ENCODE measurements at places on chromosomes 7 and 10.

DNA sequence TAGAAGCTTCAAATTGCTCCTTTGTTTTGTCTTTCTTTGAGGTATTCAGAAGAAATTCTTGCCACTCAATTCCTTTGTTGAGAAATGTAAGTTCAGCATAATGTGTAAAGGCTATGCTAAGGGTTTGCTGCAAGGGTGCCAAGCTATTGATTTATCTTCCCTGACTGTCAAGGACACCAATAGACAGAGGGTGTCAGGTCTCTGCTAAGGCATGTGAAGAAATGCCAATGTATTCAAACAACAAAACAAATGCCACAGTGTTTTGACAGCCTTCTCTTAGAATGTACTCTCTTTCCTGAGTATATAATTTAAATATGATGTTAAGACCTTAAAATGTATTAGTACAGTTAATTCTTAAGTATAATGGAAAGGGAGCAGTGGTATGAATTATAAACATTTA, 62.4 kb downstream of the LRGUK start:
- no peak for DNase-seq

- DNase-seq: no peak
Observed at GRCh38 chr10:61463035-61463909, 10.1 kb upstream of the TMEM26 start.

DNA sequence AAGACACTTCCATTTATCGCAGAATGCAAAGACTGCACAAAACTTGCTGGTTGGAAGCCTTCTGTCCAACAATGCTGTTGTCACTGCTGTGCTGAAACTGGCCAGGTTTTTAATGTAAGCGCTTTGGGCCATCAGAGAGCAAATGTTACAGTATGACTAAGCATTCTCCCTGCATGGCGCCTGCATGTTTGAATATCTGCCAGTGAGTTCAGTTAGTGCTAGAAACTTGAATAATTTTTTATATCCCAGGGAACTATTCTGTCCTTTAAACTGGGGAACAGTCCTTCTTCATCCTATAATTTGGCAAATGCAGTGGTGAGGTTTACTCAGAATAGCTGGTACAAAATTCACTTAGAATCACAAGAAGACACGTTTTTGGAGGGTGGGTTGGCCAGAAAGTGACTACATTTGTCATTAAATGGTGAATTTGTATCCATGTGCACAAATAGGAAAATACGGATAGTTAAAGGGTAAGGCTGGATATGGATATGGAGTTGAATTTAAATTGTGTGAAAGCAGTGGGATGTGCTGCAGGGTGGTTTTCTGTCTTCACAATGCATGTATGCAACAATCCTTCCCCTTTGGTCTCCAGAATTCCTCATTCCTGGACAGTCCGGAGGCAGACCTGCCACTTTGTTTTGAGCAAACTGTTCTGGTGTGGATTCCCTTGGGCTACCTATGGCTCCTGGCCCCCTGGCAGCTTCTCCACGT, 1.7 kb downstream of the ABCC2 start:
- DNase-seq: no peak

DNA sequence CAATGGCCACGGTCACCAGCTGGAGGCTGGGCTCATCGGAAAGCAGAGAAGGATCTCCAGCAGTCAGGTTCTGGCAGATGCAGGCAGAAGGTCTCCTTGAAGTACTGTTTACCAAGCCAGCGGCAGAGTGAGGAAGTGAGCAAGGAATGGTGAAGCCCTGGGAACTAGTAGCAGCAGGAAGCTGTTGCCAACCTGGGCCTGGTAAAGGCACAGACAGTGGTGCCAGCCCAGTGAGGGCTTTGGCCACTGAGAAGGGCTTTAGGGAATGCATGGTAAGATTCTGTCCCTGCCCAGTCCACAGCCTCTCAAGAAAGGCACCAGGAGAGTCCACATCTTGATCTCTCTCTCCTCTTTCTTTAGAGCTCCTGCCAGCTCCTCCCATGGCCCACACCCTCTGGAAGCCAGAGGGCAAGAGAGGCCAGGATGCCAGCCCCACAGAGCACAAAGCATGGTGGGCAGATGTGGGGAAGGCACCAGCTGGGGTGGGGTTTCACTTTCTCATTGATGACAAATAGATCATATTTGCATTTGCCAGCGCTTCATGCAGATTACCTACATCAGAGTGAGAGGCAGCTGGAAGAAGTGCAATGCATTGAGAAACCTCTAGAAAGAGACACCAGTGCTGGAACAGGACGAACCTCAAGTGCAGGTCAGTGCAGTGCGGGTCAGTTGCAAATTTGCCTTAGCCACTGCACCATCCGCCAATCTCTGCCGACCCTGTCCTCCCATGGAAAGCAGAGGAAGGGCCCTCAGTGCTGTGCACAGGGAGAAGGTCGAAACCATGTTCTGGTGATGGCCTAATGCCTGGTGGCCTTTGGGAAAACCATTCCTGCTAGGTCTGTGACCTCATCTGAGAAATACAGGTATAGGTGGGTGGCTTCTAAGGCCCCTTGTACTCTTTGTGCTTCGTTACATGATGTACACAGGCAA, 667.8 kb upstream of the MKI67 start:
- no peak for DNase-seq

DNA sequence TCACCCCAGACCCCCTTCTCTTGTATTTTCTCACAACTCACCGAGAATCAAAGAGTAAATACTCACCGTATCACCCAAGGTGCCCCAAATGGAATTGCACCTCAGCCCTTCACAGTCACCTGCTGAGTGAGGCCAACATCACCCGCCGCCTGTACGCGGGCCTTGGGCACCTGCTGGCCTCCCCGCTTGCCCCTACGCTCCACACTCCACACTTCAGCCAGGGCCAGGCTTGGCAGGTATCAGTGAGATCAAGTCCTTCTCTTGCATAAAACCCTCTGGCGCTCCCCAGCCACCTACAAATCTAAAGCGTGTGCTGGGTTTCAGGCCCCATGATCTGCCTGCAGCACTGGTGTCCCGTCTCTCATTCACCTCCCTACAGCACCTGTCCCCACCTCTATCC, 300.6 kb downstream of the GFRA1 start:
- DNase-seq: no peak

GRCh38 chr7:142299237-142299781, 41.5 kb upstream of the PRSS58 start:
- DNase-seq: no peak

- DNase-seq: peak; percentile 52
Observed at GRCh38 chr7:75772081-75773077, at the start of gene CCL26. TSS of gene CCL26 (minus strand) at chr7:75772211. CDS start at chr7:75772176, 35 bp downstream.

GRCh38 chr7:16403475-16403874, 17.9 kb downstream of the CRPPA start:
- no peak for DNase-seq

- DNase-seq: no peak
Observed at GRCh38 chr10:7872041-7872442, 53.7 kb downstream of the TAF3 start.

- peak; percentile 76 for DNase-seq
Observed at GRCh38 chr7:29609162-29610037, 45.8 kb downstream of the PRR15 start.

- DNase-seq: no peak
Observed at GRCh38 chr10:100735337-100736143, 9.8 kb upstream of the PAX2 start.

GRCh38 chr10:13790196-13790595, 203.4 kb downstream of the PRPF18 start:
- DNase-seq: no peak

DNA sequence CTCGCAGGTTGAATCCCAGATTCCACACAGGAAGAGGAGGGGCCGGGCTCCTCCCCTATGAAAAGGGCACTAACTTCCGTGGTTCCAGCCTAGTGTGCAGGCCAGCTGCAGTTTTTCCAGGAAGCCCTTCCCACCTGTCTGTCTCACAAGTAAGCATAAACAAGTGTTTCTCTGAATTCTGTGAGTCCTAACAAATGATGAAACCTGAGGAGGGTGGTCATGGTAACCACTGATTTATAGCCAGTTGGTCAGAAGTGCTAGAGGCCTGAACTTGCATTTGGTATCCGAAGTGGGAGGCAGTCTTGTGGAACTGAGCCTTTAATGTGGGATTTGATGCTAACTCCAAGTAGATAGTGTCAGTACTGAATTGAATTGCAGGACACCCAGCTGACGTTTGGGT, 54.7 kb upstream of the STEAP4 start:
- no peak for DNase-seq

DNA sequence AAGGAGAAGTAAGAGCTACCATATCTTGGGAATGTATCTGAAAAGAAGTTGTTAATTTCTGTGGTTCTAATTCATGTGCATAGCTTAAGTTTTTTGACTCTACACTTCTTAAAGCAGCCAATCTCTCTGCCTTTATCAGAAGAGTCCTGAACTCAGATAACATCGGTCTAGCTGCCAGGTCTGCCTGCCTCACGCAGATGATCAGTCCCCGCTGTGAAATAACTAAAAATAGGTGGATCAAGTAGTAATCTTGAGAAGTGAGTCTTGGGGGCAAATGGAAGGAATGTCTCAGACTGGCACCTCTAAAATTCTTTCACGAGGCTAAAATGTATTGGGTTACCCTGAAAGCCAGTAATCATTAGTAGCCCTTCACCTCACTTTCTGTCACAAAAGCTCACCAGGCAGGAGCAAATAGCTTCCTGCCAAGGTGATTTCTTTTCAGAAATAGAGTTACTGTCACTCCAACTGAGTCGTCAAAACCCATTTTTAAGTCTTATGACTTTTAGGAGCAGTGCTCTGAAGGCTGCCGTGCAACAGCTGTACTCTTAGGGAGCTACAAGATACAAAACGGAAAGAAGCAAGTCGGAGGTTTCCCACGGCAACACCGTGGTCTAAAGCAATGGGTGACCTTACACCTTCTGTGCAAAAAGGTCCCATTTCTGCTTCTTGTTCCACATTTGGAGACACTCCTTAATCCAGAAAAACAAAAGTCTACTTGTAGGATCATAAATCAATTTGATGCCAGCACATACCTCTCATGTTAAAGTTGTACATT, 85.2 kb downstream of the ABCB5 start:
- DNase-seq: no peak

DNA sequence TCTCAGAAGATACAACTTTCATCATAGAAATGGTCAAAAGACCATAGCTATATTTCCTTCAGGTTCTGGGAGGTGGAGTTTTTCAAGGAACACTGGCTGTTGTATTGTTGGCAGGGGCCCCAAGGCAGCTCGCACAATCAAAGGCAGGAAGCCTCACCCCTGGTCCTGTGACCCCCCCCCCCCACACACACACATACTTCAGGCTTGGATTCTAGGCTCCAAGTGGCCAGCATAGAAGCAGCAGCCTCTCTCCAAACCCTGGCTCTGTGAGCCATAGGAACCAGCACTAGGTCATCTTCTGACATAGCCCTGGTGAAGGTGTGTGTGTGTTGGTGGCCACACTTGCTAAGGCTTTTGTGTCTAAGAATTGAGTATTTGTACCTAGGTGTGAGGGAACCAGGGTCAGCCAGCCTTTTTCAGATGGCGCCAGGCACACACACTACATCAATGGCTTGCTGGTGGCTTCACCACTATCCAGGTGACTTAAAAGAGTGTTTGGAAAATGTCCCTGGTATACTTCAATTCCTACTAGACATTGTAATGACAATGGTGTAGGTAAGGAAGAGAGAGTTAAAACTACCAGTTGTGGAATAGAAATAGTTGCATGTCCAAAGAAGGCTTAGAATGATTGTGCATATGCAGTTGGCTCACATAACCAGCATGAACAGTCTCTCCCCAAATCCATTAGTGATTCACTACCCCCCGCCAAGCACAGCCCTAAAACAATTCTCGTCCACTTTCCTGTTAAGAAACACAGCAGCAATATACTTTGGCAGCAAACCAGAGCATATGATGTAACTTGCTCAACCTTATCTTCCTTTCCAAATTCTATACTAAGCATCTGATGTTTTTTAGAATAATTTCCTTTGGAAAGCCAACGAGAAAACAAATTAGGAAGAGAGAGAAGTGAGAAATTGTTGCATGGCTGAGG, 91.3 kb downstream of the AVL9 start:
- DNase-seq: no peak

DNA sequence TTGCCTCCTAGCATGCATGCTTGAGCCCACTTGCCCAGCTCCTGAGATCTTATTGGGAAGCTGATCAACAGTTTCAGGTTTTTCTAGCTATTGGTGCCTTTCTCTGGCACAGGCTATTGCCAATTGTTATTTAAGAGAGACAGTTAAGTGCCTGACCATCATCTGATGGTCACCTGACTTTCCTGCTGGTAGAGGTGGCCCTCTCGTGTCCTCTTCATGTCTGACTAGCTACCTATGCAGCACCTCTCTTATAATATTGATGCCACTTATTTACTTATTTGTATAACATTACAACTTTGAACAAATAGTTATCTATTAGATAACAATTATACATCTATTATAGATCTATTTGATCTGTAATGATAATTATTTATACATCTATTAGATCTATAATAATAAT, 205.9 kb upstream of the SEMA3D start:
- DNase-seq: no peak

GRCh38 chr7:923108-924041, 31.1 kb downstream of the ADAP1 start:
- DNase-seq: peak; percentile 97

GRCh38 chr10:121091961-121092719, 241.0 kb downstream of the WDR11 start:
- DNase-seq: no peak

DNA sequence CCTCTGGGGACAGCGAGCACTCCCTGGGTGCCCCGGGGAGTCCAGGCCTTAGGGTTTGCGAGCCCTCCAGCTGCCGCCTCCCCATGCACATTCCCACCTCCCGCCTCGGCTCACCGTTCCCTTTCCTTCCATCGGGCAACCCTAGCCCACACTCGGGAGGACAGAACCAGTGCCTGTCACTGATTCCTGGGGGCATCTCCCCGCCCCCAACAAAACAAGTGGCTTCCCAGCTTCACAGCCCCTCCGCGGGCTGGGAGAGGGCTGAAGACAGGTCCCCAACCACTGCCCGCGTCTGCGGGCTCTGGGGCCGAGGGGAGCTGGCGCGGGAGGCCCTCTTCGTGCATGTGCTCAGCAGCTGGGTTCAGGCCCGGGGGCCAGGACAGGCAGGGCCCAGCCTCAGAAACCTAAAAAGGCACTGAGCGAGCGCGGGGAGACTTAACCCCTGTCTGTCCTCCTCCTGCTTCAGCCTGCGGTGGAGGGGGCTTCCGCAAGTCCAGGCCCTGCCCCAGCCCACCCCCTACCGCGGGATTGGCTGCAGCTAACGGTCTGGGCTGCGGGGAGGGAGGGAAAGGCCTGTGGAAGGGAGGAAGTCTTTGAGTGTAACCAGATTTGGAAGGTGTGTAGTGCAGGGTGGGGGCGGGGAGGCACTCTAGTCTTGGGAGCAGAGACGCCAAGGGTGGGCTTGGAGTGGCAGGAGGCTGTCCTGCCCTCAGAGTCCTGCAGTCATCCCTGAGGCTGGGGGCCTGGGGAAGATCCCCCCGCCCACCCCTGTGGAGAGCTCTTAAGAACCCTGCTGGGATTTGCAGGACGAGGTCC, 1.2 kb downstream of the FLNC start:
- no peak for DNase-seq

- DNase-seq: no peak
Observed at GRCh38 chr10:102713539-102713813, 721 bp downstream of the ARL3 start.
